Activated naive CD8-positive, alpha-beta T cell treated with anti-CD3 and anti-CD28 coated beads, Interleukin-2, amount 10 ng/mL, durations not matched to agents 7 days and 5 days (primary cell): ENCODE measurements at places on chromosomes 7 and 10. TPM values are rescaled to one million over a fixed set of nuclear protein-coding genes. Genes with fewer than 3 reads are reported as not detected.

ERCC6 gene
- total RNA-seq, result 31.8 TPM

TAS2R4 gene
- total RNA-seq, result 1.4 TPM

TAF6 gene
- 63.7 TPM for total RNA-seq

PLEKHS1 gene
- not detected for total RNA-seq

NME8 gene
- total RNA-seq, result not detected

EN2 gene
- not detected for total RNA-seq

PIK3CG gene
- total RNA-seq, result 54.1 TPM

LRIT1 gene
- not detected for total RNA-seq

RGS10 gene
- 157 TPM for total RNA-seq

CPN1 gene
- total RNA-seq, result not detected

ENO4 gene
- total RNA-seq, result not detected

TAS2R3 gene
- 3.1 TPM for total RNA-seq

GTPBP10 gene
- total RNA-seq, result 31.1 TPM

CDC14C gene
- not detected for total RNA-seq

LIPN gene
- not detected for total RNA-seq

NUDT5 gene
- total RNA-seq, result 71.4 TPM

EPDR1 gene
- total RNA-seq, result 0.25 TPM

GDF10 gene
- 0.11 TPM for total RNA-seq

SORCS1 gene
- not detected for total RNA-seq

SPAM1 gene
- total RNA-seq, result not detected

SUN3 gene
- not detected for total RNA-seq

MMD2 gene
- not detected for total RNA-seq

MLXIPL gene
- not detected for total RNA-seq

PAPOLB gene
- total RNA-seq, result not detected

SPDYE2 gene
- 0.28 TPM for total RNA-seq

HPSE2 gene
- total RNA-seq, result 0.14 TPM

NCAPG2 gene
- 126 TPM for total RNA-seq
